T-helper 17 cell (primary cell): ENCODE measurements at places on chromosomes 2 and 18. TPM values are rescaled to one million over a fixed set of nuclear protein-coding genes. Genes with fewer than 3 reads are reported as not detected.

ALKAL2 gene
- 1.0 TPM for total RNA-seq

TNFRSF11A gene
- total RNA-seq, result 1.2 TPM

KRTCAP3 gene
- 13.6 TPM for total RNA-seq

FOXD4L1 gene
- total RNA-seq, result not detected

MOGAT1 gene
- total RNA-seq, result not detected

DRC1 gene
- not detected for total RNA-seq

NYAP2 gene
- total RNA-seq, result 0.12 TPM

DCDC2C gene
- total RNA-seq, result not detected

IFIH1 gene
- total RNA-seq, result 56.0 TPM

SPDYA gene
- total RNA-seq, result 11.2 TPM

KIAA2012 gene
- not detected for total RNA-seq

SLC14A1 gene
- 9.8 TPM for total RNA-seq

EML6 gene
- total RNA-seq, result 2.2 TPM
